ENCODE measurements at places on chromosomes 7 and 10.

- DNase-seq, result no peak
Observed at GRCh38 chr7:1409555-1409954, 49.7 kb downstream of the MICALL2 start.

DNA sequence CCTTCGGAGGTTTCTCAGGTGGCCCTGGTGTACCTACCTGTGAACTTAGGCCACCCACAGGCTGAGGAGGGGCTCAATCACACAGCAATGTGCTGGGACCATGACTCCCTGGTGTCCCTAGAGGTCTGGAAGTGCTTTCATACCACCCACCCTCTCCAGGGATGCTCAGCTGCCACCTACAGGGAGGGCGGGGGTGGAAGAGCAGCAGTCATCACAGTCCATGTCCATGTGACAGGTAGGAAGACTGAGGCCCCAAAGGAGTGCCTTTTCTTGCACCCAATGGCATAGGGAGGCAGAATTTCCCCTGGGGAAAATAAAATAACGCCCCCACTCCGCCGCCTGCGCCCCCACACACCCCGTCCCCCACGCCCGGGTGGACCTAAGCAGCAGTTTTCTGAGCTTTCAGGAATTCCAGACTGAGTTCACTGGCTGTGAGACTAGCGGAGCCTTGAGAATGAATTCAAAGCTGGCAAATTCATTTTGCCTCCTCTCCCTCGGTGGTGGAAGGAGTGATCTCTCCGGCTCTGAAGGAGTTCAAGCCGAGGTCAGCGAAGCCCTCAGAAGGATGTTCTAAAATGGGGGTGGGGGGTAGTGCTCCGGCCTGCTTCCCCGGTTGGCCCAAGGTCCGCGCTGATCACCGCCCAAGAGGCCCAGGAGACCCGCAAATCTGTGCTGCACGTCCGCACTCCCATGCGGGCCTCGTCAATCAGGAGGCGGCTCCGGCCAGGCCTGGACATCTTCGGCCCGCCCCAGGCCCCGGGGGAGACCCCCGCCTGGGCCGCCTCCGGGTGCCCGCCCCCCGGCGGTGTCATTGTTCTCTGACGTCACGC lies 2.1 kb upstream of the ZMIZ1 start:
- DNase-seq, result no peak

GRCh38 chr7:1421020-1421790 lies 38.1 kb downstream of the MICALL2 start:
- DNase-seq, result no peak

DNA sequence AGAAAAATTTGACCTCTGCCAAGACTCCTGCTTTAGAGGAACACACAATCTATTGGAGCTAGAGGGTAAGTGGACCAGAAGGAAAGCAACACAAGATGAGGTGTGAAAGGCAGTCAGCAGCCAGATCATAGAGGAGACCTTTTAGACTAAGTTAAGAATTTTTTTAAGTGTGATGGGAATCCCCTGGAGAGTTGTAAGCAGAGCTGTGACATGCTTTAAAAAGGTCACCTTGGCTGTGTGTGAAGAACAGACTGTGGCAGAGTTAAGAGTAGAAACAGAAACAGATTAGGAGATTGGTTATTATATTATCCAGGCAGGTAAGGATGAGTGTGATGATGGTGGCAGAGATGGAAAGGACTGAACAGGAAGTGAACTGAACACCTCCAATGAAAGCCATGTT lies 23.5 kb downstream of the CPEB3 start:
- DNase-seq, result no peak

DNA sequence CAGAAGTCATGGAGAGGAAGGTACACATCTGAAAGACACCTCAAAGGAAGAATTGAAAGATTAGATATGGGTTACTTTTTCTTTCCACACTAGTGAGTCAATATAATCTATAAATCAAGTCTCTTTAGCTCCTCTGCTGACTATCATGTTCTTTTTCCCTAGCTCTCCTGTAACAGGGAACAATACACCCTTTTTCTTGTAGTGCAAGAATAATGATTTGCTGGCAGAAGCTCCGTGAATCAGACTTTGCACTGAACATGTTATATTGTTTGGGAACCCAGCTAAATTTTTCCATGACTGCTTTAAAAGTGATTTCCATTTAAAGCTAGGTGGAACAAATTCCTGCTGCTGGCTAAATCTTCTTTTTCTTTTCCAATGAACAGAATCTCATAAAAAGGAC lies 756.6 kb upstream of the C7orf33 start:
- DNase-seq, result no peak

GRCh38 chr10:95209509-95210127 lies 15.6 kb downstream of the ACSM6 start:
- DNase-seq, result no peak

- no peak for DNase-seq
Observed at GRCh38 chr7:16498122-16498521, 28.5 kb upstream of the LRRC72 start.

DNA sequence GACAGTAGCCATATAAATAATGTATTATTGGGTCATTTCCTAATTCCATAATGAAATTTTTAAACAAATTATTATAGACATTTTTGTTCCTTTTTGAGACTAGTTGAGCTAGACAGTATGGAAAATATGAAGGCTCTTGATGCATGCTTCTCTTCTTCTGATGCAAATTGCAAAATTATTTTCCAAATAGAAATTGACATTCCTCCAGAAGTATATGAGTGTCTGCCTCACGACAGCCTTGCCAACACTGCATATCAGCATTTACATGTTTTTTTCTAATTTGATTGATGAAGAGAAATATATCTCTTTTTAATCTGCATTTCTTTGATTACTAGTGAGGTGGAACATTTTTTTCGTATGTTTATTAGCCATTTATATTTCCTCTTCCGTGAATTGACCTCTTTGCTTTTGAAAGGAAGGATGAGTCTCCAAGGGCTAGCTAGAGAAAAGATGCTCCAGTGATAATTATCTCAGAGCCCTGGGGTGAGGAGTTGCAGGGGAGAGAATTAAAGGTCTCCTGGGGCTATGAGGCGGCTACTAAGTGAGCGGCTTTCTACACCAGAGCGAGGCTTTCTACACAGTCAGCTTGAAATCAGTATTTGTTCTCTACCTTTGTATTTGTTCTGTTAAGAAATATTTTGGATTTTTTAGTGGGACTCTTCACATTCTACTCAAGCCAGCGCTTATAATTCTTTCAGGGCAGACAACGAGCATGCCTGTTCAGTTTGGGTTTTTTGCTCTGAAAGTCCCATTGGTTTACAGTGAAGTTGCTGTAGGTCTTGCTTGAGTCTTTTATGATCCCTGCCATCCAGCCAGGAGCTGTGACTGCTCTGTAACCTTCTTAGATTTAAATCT lies 712.2 kb upstream of the GALNT17 start:
- no peak for DNase-seq

DNA sequence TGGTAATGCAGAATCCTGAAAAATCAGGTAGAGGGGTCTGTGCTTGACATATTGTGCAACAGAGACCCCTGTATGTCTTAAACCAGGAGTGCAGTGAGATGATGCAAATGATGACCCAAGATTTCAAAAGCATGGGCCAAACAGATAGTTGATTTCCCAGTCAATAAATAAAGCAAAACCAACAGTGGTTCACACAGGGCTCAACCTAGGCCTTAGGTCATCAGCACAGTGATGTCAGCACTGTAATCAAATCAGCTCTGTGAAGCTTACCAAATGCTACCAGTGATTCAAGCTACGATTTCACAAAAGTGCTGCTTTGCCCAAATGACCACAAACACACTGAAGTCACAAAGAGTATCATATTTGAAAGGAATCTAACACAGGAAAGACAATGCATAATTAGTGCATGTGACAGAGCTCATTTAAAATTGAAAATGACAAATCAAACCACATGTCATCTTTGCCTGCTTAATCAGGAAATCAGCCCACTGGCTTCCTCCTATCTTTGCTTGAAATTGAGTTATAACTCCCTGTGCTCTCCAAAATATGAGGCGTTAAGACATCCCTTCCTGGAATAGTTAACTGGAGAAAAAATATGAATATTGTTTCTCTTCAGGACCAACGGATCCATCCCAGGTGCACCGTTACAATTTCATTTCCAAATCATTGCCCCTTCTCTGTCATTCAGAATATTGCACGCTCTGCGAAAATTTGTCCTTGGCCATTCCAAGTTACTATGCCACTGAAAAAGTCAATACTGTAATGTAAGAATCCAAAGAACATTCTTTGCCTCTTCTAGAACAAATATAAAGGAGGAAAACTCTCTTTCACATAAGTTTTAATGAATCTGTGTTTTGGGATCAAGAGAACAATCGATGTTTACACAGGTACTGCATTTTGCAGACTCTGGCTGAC lies 41.9 kb upstream of the ASL start:
- no peak for DNase-seq

DNA sequence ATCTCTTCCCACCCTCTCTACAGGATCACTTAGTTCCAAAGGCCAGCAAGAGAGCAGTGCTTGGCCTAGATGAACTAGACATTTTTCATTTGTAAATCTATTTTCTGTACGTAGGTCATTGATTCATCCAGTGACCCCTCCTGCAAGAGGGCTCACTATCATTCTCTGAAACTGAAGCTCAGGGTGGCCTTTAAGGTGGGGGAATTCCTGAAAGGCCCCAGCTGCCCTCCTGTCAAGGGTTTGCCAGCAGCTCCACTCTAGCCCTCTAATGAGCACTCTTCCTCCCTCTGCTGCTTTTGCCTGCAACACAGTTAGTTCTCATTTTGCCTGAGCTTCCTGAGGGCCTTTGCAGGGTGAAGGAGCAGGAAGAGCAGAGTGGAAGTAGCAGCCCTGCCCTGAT lies 41.2 kb downstream of the LRRC18 start:
- DNase-seq, result no peak

DNA sequence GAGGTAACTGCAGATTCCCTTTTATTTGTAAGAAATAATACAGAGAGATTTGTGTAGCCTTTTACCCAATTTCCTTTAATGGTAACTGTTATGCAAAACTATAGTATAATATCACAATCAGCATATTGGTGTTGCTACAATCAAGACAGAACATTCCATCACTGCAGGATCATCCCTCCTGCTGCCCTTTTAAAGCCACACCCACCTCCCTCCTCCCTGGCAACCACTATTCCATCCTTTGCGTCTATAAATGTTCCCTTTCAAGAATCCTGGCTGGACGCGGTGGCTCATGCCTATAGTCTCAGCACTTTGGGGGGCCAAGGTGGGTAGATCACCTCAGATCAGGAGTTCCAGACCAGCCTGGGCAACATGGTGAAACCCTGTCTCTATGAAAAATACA lies 13.2 kb downstream of the ACBD7 start:
- no peak for DNase-seq
